ENCODE measurements at places on chromosomes 2 and 18.

- DNase-seq, result no peak
Observed at GRCh38 chr18:22683196-22683676, 249.9 kb upstream of the RBBP8 start.

DNA sequence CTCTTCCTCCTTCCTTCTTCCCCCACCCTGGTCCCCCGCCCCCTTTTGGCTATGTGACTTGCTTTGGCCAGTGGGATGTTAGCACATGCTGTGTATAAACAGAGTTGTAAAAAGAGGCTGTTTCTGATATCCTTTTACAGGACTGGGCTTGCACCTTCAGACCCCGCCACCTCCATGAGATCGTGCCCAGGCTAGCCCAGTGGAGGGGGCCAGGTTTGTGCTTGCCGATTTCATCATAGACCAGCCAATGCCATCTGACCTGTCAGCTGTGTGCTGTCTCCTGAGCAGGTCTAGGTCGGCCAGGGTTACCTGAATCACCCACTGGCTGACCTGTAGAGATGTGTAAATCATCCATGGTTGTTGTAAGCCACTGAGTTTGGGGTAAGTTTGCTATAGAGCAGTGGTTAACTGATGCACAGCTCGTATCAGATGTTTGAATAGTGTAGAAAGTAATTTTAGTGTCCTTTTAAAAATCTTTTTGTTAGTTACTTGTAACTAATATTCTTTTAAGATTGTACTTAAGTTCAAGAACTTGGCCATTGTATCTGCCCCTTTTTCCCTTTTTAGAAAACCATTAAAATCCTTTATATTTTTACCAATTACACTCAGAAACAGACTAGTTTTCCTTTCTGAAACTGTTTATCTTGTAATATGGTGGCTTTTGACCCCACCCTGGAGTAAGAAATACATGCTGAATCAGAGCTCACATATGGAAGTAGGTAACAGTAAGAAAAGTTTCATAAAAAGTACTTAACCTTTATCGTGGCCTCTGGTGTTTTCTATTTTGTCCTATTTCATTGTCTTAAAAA lies 122.0 kb upstream of the MGAT5 start:
- DNase-seq, result no peak

DNA sequence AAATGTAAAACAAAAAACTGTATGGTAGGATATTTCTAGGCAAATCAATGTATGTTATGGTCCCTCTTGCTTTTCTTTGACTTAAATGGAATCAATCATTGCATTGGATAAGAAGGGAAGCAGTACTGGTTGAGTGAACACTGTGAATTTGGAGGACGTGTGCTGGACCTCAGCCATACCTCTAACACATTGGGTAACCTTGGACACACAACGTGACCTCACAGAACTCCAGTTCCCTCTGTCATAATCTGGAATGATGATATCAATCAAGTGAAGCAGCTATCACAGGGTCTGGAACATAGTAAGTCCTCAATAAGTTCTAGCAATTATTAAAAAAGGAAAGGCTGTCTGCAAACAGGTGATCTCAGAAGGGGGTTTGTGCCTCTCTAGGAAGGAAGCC lies 474.9 kb upstream of the TCF4 start:
- DNase-seq, result no peak

DNA sequence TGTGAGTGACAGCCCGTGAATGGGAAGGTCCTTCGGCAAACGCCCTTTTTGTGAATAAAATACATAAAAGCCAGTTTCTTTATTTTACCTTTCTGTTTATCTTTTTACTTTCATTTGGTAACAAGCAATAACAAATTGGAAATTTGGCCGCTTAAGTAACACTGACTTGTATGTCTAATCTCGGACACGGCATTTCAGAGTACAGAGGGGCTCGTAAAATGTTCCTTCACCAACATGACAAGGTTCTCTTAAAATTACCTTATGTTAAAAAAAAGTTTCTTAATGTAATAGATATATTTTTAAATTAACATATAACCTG lies 558 bp upstream of the NEMP2 start:
- no peak for DNase-seq

DNA sequence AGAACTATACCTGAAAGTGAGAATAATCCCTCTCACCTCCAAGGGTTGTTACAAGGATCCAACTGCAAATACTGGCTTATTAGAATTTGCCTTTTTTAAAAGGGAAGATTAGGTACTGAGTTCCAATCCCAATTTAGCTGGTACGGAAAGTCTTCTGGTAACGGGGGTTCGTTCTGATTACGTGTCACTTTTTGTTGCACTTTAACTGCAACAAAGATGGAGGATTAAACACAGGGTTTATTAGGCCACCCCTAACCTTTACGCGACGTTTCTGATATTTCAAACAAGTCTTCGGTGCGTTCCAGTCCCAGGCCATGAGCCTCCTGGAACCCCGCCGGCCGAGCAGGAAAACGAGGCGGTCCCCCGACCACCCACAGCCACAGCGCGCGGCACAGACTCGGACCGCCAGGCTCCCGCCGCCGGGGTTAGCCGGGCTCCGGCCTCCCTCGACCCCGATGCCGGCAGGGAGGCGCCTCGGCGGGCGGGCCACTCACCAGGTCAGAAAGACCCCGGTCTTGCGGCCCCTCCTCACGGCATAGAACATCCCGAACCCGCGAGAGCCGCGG lies 411 bp downstream of the RNASEH1 start:
- DNase-seq, result no peak

GRCh38 chr2:30264274-30264673 lies 32.9 kb downstream of the LBH start:
- no peak for DNase-seq

GRCh38 chr18:8783335-8783993 lies 78.1 kb downstream of the MTCL1 start:
- DNase-seq, result peak; percentile 19

DNA sequence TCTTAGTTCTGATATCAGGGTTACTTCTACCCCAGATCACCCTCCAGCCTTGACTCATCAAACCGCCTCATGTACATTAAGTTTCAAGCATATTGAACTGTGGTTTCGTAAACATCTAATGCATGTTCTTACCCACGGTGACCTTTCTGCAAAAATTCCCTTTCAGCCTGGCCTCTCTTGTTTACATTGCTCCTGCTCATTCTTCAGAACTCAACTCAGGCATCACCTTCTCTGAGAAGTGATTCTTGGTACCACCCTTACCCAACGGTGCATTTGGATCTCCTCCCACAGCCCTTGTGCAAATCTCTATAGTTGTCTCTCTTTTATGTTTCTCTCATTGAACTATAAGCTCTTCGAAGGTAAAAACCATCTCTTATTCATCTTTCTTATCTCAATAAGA lies 503.1 kb upstream of the PKDCC start:
- DNase-seq, result no peak

Data from anterior cingulate cortex (tissue), 58 donors.